Stimulated activated CD4-positive, alpha-beta T cell treated with anti-CD3 and anti-CD28 coated beads, Interleukin-1b, Interleukin-23, amount 100 ng/mL, for 1 hour (primary cell): ENCODE measurements at places on chromosomes 11 and 22.

DNA sequence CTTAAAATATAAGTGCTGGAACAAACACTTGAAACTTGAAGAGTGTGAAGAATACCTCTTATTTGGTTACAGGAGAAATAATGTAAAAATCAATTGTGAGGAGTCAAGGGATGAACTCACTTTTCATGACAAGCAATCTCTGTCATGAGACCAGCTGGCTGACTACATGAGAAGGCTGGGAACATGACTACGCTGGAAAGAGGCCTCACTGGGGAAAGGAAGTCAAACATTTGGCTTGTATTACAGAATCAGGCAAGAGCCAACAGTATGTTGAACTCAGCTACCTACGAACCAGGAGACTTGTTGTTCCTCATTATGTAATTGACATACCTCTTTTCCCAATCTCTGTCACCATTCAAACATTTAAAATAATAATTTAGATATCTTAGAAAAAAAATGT, 14.4 kb downstream of the DCDC1 start:
- DNase-seq, result no peak

- no peak for DNase-seq
These were observed 30.1 kb upstream of the ANO5 start for GRCh38 chr11:22162756-22163155.

DNA sequence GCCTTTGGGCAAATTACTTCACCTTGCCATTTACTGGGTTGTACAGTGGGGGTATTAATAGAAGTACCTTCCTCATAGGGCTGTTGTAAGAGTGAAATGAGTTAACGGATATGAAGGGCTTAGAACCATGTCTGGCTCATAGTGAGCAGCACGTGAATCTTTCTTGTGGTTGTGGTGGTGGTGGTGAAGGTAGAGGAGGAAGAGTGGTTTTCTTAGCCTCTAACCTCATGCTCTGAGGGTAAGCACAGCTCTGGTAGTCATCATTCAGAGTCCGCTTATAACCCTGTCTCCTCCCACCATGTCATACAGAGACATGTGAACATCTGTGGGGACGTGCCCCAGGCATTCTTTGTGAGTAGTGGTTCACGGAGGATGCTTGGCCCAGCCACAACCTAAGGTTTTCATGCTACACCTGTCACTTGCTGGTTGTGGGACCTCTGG, 43.6 kb downstream of the TEAD1 start:
- no peak for DNase-seq

DNA sequence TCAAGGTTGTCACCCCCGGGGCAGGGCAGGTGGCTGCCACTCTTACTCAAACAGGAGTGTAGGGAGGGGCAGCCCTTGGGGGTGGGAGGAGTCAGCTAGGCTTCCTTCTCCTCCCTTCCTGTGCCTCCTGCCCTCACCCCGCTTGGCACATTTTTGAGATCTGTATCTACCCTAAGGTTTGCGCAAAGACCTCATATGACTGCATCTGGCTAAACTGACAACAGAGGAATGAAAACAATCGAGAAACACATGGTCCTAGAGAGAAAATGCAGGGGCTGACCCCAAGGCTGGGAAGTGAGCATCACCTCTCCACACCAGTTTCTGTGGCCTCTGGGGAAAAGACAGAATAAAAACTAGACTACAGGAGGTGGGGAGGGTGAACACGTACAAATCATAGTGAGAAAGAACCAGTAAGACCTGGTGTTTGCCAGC, 28.1 kb downstream of the IGSF9B start:
- DNase-seq, result no peak

- DNase-seq, result no peak
These were observed 8.0 kb downstream of the USP35 start for GRCh38 chr11:78196661-78197091.

DNA sequence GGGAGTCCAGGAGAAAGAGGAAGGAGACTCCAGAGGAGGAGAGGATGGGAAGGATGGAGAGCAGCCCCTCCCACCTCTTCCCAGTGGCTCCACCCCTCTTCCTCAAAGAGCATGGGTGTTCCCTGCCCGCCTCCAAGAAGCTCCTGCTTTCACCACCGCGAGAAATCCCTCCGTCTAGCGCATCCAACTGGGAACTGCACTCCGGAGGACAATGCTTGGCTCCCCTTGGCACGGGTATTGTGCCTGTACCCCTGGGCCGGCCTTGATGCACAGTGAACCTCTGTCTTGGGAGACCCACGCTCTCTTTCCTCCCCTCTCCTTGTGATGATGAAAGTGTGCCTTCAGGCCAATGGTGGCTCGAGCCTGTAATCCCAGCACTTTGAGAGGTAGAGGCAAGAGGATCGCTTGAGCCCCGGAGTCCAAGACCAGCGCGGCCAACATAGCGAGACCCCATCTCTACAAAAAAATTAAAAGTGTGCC, 14.9 kb upstream of the ADA2 start:
- DNase-seq, result no peak

DNA sequence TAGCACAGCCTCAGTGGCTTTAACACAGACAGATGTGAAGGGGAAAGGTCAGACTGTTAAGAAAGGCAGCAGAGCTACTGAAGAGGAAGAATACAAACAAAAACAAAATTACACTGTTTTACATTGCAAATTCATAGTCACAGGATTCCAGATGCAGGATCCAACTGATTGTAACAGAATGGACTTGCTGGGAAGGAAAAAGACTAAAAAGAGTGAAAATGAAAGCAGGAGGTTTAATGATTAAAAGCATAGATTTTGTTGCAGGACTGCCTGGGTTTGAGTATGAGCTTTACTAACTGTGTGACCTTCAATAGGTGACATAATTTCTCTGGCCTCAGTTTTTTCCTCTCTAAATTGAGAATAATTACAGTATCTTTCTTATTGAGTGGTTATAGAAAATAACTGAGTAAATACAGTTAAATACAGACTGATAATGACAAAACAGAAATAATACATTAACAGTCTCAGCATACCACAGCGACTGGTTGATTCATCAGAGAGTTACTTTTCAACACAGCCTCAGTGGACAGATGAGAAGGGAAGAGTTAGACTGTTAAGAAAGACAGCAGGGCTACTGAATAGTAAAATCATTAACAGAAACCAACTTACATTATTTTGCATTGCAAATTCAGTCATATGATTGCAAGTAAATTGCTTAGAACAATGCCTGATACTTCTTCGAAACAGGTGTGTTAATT, 704.2 kb upstream of the TENM4 start:
- no peak for DNase-seq

GRCh38 chr22:30953206-30953605, 15.4 kb downstream of the MORC2 start:
- DNase-seq, result no peak

DNA sequence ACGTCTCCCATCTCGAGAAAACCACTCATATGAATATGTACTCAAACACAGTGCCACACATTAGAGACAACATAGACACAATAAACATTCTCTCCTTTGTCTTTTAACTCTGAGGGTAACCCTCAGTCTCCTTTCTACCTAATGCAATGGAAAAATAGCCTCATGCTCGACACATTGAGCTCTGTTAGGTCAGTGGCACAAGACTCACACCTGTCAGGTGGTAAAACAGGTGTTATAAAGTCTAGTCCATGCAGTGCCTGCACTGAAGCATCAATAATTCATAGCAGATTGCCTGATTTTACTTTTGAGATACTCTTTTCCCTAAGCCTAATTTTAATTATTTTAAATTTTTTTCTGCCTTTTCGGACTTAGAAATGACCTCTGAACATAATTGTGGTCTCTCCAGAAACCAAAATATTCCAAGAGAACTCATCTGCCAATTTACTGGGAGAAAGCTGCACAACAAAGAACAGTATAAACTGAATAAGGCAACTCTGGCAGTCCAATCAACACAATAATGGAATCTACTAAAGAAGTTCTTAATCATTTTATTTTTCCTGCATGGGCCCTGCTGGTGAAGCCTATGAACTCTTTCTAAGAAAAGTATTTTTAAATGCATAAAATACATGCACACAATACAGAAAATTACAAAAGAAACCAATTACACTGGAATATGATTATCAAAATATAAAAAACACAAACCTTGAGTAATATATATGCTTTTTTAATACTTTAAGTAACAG, 9.9 kb downstream of the RDX start:
- DNase-seq, result no peak

- no peak for DNase-seq
These were observed 66.9 kb upstream of the SESN3 start for GRCh38 chr11:95297680-95298452.

DNA sequence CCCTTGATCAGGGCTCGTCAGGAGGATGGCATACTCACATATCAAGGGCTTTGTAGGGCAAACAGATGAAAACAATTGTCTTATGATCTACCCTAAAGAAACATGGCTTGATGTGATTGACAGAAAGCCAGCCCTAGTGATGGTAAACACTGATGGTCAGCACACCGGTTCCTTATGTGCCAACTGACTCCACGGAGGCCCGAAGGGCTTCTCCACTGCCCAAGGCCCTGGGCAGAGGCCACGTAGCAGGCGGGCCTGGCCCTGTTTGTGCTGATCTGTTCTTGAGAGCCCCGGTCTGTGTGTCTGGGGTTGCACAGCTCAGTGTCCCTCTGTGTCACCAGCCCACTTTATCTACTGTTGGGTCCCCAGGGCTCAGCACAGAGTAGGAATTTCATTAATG, 115.2 kb downstream of the GRIK4 start:
- no peak for DNase-seq

- DNase-seq, result no peak
These were observed 336.9 kb downstream of the ETS1 start for GRCh38 chr11:128250482-128250881.

- DNase-seq, result no peak
These were observed 80.2 kb downstream of the PRR5L start for GRCh38 chr11:36376009-36376887.

DNA sequence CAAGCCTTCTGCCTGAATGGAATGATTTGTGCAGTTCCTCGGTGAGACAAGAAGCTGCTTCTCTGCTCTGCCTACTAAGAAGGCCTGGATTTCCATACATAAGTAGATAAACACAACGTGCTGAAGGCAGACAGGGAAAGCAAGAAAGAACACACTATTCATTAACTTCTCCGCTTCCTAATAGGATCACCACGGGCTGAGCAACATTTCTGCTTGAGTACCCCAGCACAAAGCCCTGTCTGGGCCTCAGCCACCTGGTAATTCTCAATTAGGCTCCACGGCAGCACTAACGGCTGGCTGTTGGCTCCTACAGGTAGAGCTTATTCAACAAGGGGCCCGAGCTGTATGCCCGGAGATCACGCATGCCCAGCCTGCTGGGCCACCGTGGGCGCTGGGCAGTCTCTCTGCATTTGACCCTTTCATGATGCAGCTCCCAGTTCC, 1156.6 kb downstream of the TBC1D22A start:
- DNase-seq, result no peak

DNA sequence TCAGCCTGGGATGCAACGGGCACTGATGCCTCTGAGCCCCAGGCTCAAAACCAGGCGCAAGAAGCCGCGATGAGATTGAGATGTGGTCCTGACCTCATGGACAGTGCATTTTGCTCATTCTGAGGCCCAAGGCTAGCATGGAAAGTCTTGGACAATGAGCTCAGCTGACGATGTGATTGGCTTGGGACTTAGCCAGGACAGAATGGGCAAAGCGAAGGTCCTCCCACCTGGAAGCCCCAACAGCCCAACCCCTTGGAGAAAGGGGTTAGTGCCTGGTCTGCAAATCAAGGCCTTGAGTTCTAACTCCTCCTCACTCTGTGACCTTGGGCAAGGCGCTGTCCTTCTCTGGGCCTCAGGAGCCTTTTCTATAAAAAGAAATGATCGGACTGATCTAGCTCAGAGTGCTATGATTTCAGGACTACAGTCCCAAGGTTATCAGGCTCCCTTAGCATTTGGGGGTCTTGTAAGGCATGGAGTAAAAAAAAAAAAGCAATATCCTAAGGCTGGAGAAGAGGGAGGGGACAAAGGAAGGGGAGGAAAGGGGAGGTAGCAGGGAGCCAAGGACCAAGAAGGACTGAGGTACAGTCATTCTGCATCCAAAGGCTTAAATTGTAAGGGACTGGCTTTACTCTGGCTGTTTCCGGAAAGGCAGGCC, 2.7 kb downstream of the SLC43A3 start:
- no peak for DNase-seq

- no peak for DNase-seq
These were observed 36.6 kb upstream of the NECTIN1 start for GRCh38 chr11:119765628-119766027.

- no peak for DNase-seq
These were observed 378.4 kb upstream of the PITPNB start for GRCh38 chr22:28297504-28297903.

- no peak for DNase-seq
These were observed 1.5 kb downstream of the IFITM5 start for GRCh38 chr11:297586-298405.

DNA sequence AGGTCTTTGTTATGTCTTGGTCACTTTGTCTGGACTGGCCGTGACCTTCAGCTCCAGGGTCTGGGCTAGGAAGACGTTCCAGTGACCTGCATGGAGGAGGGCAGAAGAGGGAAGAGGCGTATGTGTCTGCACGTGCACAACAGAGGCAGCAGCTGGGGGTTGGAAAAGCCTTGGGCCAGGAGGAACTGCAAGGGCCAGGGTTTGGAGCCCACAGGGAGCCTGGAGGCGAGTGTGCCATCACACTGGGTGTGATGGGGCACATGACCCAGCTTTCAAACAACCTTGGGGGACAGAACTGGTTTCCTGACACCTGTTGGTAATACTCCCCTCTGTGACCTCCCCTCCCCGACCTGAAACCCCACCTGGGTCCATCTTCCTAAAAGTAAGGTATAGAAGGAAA, 34.7 kb downstream of the CHRDL2 start:
- no peak for DNase-seq

DNA sequence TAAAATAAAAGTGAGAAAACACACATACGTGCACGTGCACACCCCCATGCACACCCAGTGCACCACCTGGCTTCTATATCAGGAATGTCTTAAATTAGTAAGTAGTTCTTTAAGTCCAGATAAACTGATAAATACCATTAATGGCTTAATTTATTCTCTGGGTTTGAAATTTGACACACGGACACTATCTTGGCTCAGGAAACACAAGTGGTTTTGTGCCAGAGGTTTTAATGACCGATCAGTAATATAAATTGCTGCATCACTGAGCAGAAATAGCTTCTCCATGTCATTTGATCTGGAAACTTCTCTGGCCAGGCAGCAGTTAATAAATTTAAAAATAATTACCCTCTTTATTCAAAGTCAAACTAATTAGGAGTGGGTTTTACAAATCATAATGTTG, 101.5 kb upstream of the NNMT start:
- no peak for DNase-seq

DNA sequence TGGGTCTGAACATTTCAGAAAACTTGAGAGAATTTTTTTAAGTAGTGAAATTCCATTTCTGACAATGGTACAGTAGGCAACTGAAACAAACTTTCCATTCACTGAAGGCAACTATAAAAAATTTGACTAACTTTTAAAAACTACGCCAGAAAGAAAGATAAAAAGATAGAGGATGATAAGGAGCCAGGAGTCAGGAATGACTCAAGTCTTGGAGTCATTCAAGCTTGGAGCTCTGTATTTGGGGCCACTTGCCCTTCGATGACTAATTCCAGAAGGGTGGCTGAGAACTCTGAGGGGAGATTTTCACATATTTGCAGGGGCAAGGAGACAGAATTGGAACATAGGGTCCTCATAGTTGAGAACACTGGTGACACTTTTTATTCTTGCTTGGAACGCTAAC, 1083.2 kb upstream of the CNTN5 start:
- DNase-seq, result no peak
